ENCODE measurements at places on chromosomes 12 and 14.
A peak's percentile ranks its signal among the peaks of the same experiment; 100 is the strongest.

DNA sequence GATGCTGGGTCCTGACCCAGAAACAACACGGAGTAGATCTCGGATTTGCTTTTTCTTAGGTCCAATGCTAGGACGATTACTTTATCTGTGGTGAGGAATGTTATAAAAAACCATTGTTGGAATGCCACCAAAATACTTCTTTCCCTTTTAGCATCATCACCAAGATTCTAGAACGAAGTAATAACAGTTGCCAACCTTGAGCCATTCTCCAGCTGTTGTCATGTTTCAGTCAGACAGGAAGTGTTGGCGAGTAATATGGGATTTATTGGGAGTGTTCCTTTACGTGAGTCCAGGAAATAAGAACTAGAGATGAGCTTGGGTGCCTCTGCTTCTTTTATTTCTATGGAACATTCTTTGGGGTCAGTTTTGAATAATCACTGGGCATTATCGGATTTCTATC, 892.9 kb downstream of the DIO2 start:
- DNase-seq, result no peak

GRCh38 chr12:94071258-94071657, 77.1 kb upstream of the PLXNC1 start:
- DNase-seq, result no peak

DNA sequence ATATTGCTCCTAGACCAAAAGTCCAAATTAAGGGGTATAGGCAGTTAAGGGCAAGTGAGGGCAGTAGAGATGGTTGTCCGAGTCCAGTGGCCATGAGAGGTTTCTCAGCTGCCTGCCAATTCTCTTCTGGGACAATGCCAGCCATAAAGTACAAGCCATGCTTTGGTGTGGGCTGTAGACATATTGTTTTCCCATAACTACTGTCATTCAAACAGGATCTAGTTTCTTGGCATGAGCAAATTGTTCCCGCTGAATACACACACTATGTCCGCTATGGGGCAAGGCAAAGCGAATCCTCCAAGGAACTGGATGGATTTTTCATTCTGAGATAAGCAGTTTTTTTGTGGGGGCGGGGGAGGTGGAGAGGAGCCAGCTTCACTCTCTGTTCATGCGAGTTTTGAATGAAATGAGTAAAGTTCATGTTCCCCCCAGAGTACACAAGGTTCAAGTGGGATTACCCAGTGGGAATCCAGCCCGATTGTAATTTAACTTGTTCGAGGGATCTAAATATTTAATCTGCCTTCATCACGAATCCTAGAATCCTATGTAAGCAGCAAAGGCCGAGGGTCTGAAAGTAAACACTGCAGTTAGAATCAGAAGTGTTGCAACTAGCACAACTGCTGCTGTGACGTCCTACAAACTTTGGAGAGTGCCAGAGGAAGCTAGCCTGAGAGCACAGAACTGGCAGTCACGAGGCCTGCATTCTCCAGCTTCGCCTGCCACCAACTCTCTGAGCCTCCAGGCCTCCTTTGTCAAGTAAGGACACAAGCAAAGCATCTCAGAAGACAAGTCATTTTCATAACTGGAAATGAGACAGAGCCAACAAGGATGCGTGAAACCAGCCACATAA, 137.0 kb downstream of the CRADD start:
- DNase-seq, result no peak

DNA sequence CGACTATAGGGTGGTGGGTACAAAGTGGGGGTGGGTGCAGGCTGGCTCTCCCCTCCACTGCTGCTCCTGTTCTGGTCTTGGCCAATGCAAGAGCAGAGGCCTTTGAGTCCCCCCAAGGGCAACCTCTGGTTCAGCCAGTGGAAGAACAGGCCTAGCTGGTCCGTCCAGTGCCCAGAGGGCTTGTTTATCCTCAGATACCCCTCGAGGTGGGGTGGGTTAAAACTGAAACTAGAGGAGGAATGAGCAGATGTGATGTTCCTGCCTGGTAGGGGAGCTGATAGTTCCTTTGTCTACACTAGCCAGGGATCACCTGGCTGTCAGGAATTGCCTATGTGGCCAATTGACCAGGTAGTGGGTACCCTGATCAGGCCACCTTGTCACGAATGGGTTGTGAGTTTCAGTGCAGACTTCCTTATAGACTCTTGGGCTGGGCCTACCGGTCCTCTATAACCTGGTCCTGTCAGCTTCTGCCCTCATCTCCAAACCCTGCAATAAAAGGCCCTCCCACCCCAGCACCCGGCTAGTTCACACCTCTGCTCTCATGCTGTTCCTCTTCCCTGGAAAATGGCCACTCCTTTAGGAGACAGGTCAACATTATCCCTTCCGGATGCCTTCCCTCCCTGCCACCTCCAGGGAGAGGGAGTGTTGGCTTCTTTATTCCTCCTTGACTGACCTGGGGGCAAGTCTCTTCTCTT, 10.7 kb upstream of the HSP90AA1 start:
- no peak for DNase-seq

- no peak for DNase-seq
Measured at GRCh38 chr14:78512021-78512420, 341.8 kb downstream of the NRXN3 start.

- DNase-seq, result no peak
Measured at GRCh38 chr12:9227950-9228349, 19.8 kb upstream of the PZP start.

GRCh38 chr12:94863321-94864035, 140.0 kb downstream of the NDUFA12 start:
- DNase-seq, result no peak

GRCh38 chr12:80829767-80830166, 108.0 kb downstream of the LIN7A start:
- no peak for DNase-seq

GRCh38 chr12:113397497-113398197, 6.0 kb downstream of the SDS start:
- no peak for DNase-seq

DNA sequence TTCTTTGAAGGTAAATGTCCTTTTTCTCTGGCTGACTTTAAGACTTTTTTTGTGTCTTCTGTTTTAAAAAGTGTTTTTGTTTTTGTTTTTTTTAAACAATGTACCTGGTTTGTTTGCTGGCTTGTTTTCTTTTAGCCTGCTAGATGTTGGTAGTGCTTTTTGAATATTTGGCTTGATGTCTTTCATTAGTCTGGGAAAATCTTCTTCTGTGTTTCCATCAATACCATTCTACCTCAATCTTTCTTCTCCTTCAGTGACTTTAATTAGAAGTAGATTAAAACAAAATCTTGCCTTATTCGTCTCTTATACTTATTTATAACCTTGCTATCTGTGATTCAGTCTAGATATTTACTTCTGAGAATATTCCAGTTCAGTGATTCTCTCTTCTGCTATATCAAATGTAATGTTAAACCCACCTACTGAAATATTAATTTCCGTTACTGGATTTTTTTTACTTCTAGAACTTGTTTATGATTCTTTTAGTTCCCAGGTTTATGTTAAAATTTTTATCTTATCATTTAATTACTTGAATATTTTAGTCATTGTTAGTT, 21.5 kb downstream of the LMNTD1 start:
- DNase-seq, result no peak

- no peak for DNase-seq
Measured at GRCh38 chr12:56805355-56805754, 42.2 kb downstream of the HSD17B6 start.

DNA sequence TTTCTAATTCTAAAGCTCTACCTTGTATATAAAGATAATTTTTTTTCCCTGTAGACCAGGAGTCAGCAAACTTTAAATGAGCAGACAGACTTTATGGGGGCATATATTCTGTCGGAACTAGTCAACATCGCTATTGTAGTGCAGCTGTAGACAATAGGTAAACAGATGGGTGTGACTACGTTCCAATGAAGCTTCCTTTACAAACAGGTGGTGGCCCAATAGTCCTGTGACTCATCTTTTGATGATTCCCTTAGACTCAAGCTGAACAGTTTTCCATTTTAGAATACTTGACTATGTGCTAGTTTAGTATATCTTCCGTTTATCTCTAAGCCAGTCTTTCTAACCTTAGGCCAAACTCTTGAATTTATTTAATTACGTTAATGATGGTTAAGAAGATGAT, 16.3 kb downstream of the MUCL1 start:
- no peak for DNase-seq

DNA sequence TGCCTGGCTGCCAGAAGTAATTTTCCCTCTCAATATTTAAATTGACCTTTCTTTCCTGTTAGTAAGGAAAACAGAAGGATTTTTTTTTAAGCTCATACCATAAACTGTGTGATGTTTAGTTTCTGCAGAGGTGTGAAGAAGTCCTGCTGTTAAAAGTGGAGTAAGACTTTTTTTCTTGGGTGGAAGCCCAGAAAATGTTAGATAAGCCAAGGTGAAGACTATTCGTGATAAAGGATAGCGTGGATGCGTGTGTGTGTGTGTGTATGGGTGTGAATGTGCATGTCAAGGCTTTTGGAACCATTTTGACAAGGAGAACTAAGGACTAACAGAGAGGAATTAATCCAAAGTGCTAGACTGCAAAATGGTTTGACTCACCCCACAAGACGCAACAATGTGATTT, 152.9 kb upstream of the SEL1L start:
- DNase-seq, result no peak

- DNase-seq, result no peak
Measured at GRCh38 chr14:20848955-20849570, 42.1 kb upstream of the RNASE3 start.

DNA sequence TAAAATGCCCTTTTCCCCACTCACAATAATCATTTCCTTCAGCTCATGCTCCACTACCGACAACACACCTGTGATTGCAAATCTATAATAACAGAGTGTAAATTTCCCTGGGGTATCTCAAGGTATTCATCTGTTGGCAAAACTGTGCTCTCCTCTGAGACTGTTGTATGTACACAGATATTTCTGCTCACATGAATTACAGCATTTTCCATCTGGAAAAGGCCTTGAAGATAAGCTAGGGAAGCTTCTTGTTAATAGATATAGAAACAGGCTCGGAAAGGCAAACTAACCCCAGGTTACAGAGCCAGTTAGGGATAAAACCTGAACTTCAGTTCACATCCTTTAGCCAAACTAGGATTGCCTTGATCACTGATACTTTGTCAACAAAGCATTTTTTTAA, 210.4 kb upstream of the KRR1 start:
- DNase-seq, result no peak

- no peak for DNase-seq
Measured at GRCh38 chr14:99863059-99863458, 69.8 kb downstream of the EML1 start.

- no peak for DNase-seq
Measured at GRCh38 chr12:121580959-121581685, at the start of gene KDM2B. Gene KDM2B, minus strand, starts transcription at chr12:121581023. Its CDS starts 112 bp downstream, at chr12:121580911.

- no peak for DNase-seq
Measured at GRCh38 chr12:130049666-130050065, 112.6 kb upstream of the FZD10 start.

GRCh38 chr14:24075485-24076301, 4.3 kb downstream of the CPNE6 start:
- DNase-seq, result no peak

DNA sequence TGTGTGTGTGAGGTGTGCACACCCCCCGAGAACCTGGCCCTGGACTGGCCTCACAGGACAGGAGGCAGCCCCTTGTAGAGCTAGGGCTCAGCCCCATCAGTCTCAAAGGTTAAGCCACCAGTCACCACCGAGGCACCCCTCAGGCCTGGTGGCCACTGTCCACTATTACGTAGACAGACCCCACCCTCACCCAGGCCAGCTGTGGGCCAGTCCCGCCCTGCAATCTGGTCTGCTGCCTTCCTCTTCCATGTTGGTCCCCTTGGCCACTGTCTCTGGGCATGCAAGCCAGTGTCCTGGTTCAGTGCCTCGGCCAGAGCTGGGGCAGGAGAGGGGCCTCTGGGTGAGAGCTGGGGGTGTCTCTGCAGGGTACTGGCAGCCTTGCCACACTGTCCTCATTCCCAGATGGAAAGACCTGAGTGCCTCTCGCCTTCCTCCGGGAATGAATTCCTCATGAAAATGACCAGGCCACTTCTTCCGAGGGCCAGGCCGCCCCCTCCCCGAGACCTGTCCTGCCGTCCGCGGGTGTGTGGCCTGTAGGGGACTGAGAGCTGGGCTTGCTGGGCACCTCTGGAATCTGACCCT, 897 bp upstream of the TEX22 start:
- no peak for DNase-seq

DNA sequence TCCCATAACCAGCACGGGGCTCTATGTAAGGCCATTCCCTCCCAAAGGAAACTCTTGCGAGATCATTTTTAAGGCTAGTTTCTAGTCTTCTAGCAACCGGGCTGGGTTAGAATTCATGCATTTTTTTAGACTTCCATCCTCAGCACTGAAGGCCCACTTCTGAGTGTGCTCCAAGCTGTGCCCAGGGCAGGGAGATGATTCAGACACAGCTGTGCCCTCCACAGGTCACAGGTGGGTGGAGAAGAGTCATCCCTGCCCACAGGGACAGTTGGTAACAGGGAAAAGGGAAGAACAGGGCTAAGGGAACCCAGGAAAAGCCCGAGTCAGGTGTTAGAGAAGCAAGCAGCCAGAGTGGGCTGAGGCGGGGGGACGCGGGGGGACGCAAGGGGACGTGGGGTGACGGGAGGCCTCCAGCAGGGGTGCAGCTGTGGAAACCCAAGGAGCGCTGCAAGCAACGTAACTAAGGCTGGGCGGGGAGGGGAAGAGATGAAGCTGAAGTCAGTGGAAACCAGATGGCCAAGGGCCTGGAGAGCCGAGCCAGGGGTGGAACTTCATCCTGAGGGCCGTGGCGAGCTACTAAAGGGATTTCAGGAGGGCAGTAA, 27.2 kb upstream of the PPP2R5C start:
- DNase-seq, result no peak

- DNase-seq, result peak; percentile 68
Measured at GRCh38 chr12:63068857-63069442, 82.1 kb downstream of the AVPR1A start.

- no peak for DNase-seq
Measured at GRCh38 chr14:67567654-67568053, 32.4 kb downstream of the PIGH start.

DNA sequence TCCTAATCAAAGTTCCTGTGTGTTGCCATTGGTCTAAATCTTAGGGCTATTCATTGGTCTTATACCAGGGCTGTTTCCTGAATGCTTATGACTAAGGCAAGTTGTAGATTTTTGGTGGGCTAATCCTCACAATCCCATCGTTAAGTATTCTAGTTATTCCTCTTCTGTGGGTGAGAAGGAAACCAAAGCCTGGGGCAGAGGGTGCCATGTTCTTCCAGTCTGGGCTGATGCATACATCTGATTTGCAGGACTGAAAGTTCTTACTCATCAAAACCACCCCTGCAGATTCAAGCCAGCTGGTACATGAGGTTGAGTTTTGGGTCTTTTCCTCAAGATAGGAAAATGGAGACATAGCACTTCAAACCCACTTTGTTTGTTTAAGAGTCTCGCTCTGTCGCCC, 25.7 kb downstream of the PPP1CC start:
- no peak for DNase-seq

GRCh38 chr14:103259801-103260628, 74.0 kb upstream of the EIF5 start:
- DNase-seq, result no peak

GRCh38 chr12:240566-240965, 22.1 kb downstream of the SLC6A13 start:
- no peak for DNase-seq

Measured in SK-N-MC (cell line).